ENCODE measurements at places on chromosomes 2 and 18.
A peak's percentile ranks its signal among the peaks of the same experiment; 100 is the strongest.

- DNase-seq = no peak
Observed at GRCh38 chr2:112714836-112715631, 5.8 kb upstream of the NT5DC4 start.

DNA sequence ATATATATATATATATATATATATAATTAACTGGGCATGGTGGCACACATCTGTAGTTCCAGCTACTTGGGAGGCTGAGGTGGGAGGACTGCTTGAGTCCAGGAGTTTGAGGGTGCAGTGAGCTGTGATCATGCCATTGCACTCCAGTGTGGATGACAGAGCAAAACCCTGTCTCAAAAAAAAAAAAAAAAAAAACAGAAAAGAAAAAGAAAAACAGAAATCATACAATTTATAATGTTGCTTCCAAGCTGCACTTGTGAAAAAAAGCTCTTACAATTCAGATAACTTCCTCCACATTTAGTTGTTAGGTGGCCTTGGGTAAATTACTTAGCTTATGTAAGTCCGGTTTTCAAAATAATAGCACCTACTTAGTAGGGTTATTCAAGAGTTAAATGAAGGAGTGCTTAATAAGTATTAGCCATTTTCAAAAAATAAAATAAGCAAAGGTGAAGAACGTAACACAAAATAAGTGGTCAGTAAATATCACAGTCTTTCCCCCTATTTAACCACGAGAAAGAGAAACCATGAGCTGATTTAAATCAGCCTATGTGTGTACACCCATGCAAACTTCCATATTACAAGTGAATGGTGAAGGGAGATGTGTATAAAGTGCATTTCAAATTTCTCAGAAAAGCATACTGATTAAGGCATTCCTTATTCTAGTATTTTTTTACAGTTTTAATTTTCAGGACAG lies 2.3 kb downstream of the WIPF1 start:
- no peak for DNase-seq

GRCh38 chr2:223460209-223460608 lies 142.0 kb downstream of the SCG2 start:
- no peak for DNase-seq

- peak; percentile 46 for DNase-seq
Observed at GRCh38 chr2:232592772-232593395, 40.5 kb upstream of the EFHD1 start.

DNA sequence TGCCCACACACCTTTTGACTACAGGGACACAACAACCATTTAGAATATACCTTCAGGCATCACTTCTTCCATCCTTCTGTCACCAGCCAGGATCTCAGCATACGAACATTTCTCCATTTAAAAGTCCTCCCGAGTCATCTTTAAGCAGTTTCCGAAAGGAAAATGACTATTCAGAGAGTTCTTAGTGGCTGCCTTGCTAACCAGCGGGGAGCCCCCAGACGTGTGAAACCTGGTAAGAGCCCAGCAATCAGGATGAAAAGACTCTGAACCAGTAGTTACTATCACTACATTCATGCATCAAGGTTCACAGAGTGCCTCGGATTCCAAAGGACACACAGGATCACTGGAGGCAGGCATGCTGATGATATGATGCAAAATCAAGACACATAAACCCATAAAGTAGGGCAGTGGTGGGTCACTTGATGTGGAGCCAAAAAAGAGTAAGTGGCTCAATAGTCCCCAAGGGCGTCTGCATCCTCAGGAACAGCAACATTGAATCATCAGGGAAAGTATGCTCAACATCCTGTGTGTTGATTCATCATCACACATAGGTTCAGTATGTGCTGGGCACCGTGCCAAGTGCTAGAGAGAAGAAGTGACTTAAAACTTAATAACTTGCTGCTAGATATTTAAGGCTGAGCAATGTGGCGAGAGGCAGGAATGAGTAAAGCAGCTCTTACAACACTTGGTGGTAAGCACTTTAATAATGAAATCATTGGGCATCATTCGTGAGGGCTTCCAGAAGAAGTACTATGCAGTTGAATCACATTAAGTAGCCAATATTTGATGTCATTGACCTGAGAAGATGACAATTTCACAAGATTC lies 4.4 kb downstream of the CCL20 start:
- peak; percentile 100 for DNase-seq

- no peak for DNase-seq
Observed at GRCh38 chr2:196544906-196545433, 94.5 kb upstream of the CCDC150 start.

- DNase-seq = no peak
Observed at GRCh38 chr2:11578081-11578948, 44.5 kb downstream of the GREB1 start.

GRCh38 chr2:9359463-9359862 lies 63.9 kb downstream of the ITGB1BP1 start:
- DNase-seq = no peak

- no peak for DNase-seq
Observed at GRCh38 chr2:112572005-112572404, 12.4 kb upstream of the CHCHD5 start.

GRCh38 chr18:3499501-3499900 lies 49.5 kb downstream of the TGIF1 start:
- DNase-seq = no peak

DNA sequence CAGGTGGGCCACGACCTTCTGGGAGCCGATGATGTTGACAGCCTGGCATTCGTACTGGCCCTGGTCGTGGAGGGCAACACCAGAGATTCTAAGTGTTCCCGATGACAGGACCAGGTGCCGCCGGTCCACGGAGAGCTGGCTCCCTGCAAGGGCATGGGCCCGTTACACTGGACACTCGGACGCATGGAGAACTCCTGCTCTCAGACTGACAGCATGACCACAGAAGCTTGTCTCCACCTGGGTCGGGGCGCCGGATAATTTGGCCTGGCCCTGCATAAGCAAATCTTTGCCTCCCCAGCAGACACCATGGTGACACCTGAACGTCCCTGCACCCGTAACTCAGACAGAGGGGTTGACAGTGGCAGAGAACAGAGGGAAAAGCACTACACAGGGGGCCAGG lies 80.7 kb downstream of the PXDN start:
- no peak for DNase-seq

- DNase-seq = peak; percentile 94
Observed at GRCh38 chr2:112053917-112054846, 887 bp upstream of the TMEM87B start.

- no peak for DNase-seq
Observed at GRCh38 chr2:224263571-224264043, 138.3 kb downstream of the FAM124B start.

- no peak for DNase-seq
Observed at GRCh38 chr2:20771299-20771698, 51.6 kb downstream of the LDAH start.

GRCh38 chr2:24382363-24383073 lies 22.2 kb upstream of the ITSN2 start:
- DNase-seq = peak; percentile 51

DNA sequence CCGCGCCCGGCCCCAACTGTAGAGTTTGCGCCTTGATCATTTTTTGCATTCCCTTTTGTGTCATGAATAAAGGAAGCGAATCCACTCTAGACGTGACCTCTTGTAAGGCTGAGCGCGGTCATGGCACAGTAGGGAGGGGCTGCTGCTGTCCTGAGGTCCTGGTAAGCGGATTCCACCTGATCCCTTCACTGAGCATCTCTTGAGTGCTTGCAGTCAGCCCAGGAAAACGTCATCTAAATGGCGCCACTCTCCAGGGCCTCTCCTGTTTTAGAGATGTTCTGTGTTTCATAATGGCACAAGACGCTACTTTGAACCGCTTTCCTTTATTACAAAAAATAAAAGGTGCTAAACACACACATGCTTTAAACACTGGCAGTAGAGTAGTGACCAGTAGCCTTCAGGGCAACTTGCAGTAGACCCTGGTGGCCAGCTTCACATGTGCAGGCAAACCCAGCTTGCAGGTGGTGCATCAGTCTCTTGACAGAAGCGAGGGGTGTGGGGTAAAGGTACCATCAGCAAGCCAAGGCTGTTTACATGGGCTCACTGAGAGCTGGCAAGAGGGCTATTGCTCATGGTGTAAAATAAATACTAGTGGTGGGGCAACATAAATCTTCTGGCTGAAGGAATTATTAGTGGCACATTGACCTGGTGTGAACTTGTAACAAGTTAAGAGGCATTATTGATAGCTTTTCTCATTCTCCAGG lies 43.0 kb upstream of the ACKR3 start:
- DNase-seq = no peak

DNA sequence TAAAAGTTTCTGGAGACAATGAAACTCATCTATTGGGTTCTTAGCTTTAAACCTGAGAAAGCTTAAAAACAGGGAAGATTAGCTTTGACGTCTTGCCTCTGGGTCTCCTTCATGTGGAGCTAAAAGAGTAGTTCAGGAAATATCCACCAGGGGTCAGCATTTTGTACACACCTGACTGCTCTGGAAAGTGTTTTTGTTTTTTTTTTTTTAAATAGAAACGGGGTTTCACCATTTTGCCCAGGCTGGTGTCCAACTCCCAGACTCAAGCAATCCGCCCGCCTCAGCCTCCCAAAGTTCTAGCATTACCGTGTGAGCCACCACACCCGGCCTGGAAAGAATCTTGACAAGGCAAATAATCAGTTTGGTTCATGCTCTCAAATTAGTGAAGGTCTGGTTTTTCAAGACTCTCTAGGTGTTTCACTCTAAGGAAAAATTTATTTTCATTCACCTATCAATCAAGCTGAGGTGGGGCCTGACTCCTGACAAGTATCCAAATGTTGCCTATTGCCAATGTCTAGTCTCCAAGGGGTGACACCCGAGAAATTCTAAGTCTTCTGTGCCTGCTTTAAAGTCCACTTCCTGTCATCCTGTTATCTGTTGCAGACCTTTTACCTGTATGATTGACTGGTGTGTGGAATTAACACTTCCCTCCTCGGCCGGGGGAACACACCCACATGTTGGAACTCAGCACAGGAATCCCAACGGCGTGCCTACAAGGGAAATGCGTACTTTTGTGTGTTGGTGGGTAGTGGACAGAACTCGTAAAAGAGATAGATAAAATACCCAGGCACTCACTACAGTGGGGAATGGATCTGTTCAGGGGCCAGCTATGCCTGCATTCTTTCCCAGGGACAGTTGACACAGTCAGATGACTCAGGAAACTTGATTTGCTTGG lies 11.3 kb downstream of the IL1RN start:
- peak; percentile 57 for DNase-seq

DNA sequence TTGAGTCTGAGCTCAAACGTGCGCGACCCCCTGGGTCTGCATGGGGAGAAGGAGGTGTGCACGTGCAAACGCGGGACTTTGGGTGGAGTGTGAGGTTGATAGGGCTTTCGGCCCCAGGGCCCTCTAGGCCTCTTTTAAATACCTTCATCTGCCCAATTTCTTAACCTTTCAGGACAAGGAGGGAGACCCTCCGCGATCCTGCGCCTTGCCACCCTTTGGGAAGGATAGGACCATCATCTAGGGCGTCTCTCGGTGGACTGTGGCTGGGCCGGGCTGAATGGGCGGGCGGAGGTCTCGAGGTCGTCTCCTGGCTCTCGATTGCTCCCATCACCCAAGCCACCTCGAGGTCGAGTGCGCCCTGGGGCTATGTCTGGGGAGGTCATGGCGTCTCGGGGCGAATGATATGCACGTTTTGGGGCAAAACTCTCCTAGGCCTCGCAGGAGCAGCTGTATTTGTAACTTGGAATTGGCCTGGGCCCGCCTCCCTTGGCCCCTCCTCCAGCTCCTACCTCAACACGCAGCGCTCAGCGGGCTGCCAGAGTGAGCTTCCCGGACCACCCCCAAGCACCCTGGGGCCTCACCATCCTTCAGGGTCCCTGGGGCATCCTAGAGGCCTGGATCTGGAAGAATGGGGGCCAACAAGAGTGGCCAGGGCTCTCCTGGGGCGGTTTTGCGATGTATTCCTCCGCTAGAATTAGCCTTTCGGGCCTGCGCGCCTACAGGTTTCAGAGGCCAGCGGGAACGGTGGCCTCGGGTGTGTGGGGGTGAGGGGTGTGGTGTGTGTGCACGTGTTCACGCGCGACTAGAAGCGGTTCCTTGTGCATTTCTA lies 8.7 kb upstream of the SIX3 start:
- DNase-seq = no peak
